NCI-H1105 (cell line): ENCODE measurements at places on chromosomes 12 and 14.
A peak's percentile ranks its signal among the peaks of the same experiment; 100 is the strongest.

- DNase-seq: peak; percentile 63
Measured at GRCh38 chr12:131831635-131832041, 3.4 kb downstream of the MMP17 start.

- DNase-seq: no peak
Measured at GRCh38 chr12:46958053-46958452, 121.4 kb upstream of the PCED1B start.

GRCh38 chr12:65630555-65630954 lies 193.7 kb upstream of the HMGA2 start:
- DNase-seq: no peak

GRCh38 chr14:71201840-71202239 lies 294.6 kb downstream of the PCNX1 start:
- no peak for DNase-seq

DNA sequence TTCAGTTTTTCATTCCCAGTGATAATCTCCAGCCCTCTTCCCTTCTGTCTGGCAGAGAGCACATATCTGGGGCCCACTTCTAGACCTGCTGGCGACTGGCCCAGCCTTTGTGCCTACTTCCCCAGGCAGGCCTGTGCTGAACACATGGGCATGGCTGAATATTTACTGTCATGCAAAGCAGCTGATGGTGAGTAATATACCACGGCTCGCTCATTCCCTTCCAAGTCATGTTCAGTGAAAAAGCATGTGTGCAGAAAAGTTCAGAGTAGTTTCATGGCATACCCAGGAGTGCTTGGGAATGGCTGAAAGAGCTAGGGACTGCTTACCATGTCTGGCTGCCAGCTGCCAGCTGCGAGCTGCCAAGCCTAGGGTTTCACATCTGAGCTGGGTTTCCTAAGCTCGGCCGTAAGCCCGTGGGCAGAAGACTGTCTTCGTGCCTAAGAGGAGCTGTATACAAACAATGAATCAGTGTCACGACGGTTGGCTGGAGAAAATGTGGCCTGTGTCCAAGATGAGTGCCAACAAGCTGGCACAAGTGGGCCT lies 179.9 kb upstream of the PELI2 start:
- peak; percentile 39 for DNase-seq

DNA sequence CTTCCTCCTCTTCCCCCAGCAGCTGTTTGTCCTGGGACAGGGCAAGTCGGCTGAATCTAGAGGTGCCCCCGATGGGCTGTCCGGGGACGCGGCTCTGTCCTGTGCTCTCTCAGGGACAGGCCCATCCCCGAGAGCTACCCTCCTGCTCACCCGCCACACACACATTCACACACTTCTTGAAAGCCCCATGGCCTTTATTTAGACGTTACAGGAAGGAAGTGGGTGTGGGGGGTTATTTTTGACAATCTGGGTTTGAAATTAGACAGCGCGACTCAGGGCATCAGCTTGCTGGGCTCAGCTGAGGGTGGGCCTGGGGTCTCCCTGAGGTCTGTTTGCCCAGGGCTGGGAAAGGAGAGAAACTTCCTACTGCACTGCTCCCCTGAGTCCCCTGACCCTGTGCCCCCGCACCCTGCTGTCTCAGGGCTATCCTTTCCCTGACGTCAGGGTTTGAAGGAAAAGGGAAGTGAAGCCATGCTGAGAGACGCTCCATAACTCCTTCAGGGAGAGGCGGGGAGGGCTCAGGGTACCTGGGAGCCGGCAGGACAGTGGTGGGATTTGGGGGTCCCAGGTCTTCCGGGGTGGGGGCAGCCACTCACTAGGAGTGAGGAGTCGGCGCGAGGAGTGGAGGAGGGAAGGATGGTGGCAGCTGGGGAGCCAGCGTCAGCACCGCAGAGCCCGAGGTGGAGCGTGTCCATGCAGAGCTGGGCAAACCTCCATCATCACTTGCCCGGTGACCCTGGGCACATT lies 8.1 kb downstream of the PTPN6 start:
- no peak for DNase-seq

DNA sequence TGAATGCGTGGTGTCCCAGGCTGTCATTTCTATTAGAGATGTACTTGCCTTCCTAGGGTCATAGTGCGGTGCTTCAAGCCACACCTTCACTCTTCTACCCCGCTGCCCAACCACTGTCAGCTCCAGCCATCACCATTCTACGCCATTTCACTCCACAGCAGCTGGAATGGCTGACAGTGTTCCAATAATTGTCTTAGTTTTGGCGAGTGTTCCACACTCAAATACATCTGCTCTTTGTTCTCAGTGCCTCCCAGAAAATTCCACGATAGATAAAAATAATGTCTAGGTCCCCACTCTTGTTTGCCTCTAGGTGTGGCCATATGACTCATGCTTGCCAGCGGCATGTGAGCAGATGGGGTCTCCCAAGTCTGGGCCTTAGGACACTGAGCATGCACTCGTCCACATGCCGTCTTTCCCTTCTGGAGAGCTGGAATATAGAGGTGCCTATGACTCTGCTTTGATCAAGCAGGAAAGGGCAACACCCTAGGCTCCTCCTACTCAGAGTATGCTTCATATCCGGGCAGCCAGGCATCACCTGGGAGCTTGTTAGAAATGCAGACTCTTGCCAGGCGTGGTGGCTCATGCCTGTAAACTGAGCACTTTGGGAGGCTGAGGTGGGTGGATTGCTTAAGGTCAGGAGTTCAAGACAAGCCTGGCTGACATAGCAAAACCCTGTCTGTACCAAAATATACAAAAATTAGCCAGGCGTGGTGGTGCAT lies 163.0 kb downstream of the BRMS1L start:
- DNase-seq: no peak

DNA sequence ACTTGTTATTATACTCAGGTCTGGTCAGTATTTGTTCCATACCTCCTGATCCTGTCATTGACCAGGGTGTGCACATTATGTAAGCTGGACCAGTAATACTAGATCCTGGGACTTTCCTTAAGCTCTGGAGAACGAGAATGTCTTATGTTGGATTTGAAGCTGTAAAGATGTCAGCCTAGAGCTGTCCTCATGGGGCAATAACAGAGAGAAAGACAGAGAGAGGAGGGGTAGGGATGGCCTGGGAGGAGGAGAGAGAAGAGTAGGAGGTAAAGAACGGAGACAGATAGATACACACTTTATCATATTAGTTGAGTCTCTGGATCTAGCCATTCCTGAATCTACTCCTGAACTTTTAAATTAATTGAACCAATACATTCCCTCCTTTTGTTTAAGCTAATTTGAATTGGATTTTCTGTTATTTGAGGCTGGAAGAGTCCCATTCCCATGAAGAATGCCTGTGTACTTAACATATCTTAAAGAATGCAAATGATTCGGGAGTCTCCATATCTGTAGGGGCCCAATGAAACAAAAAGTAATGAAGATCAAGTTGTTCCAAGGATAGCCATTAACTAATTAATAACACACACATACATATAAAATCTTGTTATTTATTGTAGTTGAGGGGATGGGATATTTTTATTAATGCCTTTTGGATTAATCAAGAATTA lies 55.9 kb downstream of the PLEKHA5 start:
- DNase-seq: no peak

GRCh38 chr12:54173066-54173726 lies 15.6 kb downstream of the SMUG1 start:
- peak; percentile 26 for DNase-seq

GRCh38 chr12:94415066-94415465 lies 44.6 kb downstream of the CEP83 start:
- no peak for DNase-seq

GRCh38 chr14:78950649-78951048 lies 780.5 kb downstream of the NRXN3 start:
- no peak for DNase-seq

- no peak for DNase-seq
Measured at GRCh38 chr12:122875590-122876220, 20.2 kb downstream of the VPS37B start.

DNA sequence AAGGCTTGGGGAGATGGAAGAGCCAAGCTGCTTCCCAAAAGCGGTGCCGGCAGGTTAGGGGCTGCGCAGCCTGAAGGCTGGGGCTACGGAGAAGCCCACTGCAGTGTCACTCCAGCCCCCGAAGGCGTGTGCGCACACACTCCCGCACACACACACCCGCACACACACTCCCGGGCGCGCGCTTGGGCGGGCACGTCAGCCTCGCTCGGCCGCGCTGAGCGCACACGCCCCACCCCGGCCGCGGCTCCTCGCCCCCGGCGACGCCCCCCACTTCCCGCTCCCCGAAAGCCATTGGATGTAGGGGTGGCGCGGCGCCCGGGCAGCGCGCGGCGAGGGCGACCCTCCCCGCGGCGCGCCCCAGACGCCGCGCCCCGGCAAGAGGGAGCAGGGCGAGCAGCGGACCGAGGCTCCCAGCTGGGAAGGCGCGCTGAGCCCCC lies at the start of gene KCNK10:
Gene KCNK10, minus strand, starts transcription at position 184 of the 437 bp plus-strand sequence. CDS start 471 bp downstream, outside the sequence.
- peak; percentile 54 for DNase-seq

- no peak for DNase-seq
Measured at GRCh38 chr12:39230086-39230485, 212.8 kb downstream of the KIF21A start.

DNA sequence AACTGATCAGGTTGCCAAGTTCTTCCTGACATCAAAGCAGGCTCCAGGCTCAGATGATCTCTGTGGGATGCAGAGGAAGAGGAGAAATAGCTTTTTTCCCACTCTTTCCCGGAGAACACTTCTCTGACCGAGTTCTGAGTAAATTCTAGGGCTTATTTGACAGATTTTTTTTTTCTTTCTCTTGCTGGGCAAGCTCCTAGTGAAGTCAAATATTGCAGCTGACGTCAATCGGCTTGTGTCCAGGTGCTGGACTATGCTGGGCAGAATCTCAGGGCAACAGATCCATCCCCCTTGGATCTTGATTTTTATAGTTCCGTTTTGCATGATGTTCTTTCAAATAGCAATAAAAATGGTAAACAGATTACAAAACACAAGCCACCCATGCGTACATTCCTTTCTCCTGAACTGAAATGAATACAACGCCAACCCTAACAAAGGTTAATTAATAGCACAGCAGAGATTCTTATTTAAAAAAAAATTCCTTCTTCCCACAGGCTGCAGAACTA lies 182.2 kb downstream of the NOVA1 start:
- no peak for DNase-seq

DNA sequence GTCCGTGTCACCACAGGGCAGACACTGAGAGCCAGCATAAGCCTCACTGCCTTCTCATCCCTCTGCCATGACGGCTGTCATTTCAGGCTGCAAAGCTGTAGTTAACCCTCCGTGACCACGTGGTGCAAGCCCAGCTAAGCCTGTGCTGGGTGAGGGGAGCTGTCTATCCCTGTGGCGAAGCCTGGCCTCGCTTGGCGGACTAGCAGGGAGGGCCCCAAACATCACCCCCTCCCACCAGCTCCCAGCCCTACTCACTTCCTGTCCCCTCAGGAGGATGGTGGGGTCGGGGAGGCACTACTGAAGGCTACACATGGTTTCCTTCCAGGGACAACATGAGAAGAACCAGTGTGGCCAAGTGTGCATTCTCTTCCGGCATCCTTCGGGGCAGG lies 88.2 kb downstream of the CHGA start:
- no peak for DNase-seq

DNA sequence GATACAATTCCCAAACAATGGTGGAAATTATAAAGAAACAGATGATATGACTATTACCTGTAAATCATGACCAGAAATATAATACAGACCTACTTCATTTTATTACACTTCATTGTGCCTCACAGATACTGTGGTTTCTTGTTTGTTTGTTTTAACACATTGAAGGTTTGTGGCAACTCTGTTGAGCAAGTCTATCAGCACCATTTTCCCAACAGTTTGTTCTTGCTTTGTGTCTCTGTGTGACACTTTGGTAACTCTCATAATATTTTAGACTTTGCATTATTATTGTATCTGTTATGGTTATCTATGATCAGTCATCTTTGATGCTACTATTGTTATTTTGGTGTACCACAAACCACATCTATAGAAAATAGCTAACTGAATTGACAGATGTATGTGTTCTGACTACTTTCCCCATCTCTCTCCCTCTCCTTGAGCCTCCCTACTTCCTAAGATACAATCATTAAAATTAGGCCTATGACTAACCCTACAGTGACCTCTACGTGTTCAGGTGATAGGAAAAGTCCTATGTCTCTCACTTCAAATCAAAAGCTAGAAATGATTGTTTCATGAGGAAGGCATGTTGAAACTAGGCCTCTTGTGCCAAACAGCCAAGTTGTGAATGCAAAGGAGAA lies 49.1 kb downstream of the FBXO33 start:
- DNase-seq: no peak
